ENCODE measurements at places on chromosomes 12 and 14.

GRCh38 chr14:103000291-103000921 is 56.9 kb downstream of the CDC42BPB start:
- no peak for DNase-seq

DNA sequence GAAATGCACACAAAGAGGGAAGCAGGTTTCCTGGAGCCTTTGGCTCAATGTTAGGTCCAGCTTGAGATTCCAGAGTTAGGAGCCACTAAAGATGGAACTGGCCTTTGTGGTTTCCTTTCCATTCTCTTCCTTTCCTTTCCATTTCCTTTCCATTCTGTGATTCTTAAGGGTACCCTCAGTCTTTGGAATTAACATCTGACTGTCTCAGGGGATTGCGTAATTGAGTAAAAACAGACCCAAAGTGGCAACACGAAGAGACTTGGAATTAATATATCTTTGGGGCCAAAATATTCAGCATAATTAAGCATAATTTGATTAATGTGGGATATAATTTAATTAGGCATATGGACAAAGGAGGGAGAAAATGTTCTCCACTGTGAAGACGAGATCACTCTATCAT is 205.6 kb downstream of the CRADD start:
- DNase-seq: no peak

- DNase-seq: no peak
Observed at GRCh38 chr14:48937541-48938195, 648.5 kb downstream of the RPS29 start.

- DNase-seq: no peak
Observed at GRCh38 chr14:100348784-100349685, 25.9 kb downstream of the SLC25A47 start.

Data from stimulated activated CD4-positive, alpha-beta T cell treated with anti-CD3 and anti-CD28 coated beads, Interleukin-15, amount 100 ng/mL, for 48 hours (primary cell).